Right renal pelvis (tissue), 4 donors: ENCODE measurements at places on chromosomes 3 and 15. TPM values are rescaled to one million over a fixed set of nuclear protein-coding genes. Genes with fewer than 3 reads are reported as not detected.

The OIP5 gene
- 10.4 TPM for polyA plus RNA-seq

The APBA2 gene
- 12.2 TPM for polyA plus RNA-seq

The PPARG gene
- 27.9 TPM for polyA plus RNA-seq

The CLDN16 gene
- polyA plus RNA-seq: 51.5 TPM

The SI gene
- polyA plus RNA-seq: not detected

The C3orf20 gene
- 0.09 TPM for polyA plus RNA-seq

The FOXB1 gene
- not detected for polyA plus RNA-seq

- no peak for DNase-seq
Observed at GRCh38 chr3:126311338-126311978, 45.8 kb downstream of the KLF15 start.

DNA sequence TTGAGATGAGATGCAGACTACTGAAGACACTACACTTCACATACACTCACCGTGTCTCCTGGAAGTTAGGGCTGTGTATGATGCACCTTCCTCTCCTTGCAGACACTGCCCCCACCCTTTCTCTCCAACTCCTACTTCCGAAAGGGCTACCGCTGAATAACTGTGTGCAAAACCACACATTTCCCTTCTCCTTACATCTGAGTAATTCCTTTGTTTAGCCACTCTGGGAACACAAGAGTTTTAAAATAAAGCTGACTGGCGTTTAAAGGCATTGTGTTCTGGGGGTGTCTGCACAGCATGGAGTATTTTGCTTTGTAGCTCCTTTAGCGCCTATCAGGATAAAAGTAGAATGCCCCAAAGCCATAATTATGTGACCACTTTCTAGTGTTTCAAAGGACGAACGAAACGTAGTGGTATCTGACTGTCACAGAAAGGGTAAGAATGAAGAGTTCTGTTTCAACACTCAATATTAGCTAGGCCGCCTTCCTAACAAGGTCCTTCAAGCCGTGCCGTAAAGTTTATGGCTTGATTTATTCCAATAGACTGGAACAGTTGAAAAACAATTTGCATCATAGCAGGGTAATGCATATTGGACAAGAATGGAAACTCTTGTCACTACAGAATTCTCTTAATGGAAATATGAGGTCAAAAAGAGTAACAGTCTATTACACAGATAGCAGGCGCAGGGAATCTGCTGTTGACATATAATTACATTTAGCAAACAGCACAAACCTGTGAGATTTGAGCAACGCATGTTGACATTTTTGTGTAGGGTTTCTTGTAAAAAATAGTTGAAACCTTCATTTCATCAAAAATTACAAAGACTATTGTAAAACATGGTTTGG lies 619.9 kb downstream of the FOXP1 start:
- DNase-seq: no peak

- no peak for DNase-seq
Observed at GRCh38 chr15:77607111-77607893, 25.4 kb downstream of the LINGO1 start.

DNA sequence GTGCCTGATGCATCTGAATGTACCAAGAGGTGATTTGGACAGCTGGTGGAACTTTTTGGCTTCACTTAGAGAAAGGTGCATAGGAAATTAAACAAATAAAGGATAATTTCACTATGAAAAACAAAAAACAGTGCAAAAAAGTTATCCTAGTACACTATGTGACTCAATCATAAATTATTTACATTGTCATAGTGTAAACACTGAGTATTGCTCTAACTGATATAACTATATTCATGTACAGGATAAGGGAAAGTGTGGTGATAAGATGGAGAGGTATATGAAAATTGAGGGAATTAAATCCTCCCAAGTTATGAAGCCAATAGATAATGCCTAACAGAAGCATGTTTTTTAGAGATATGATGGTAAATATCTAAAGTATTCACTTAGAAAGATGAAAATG lies 50.2 kb upstream of the CPNE4 start:
- no peak for DNase-seq

GRCh38 chr15:50542887-50543210 lies 3.6 kb downstream of the USP50 start:
- no peak for DNase-seq

DNA sequence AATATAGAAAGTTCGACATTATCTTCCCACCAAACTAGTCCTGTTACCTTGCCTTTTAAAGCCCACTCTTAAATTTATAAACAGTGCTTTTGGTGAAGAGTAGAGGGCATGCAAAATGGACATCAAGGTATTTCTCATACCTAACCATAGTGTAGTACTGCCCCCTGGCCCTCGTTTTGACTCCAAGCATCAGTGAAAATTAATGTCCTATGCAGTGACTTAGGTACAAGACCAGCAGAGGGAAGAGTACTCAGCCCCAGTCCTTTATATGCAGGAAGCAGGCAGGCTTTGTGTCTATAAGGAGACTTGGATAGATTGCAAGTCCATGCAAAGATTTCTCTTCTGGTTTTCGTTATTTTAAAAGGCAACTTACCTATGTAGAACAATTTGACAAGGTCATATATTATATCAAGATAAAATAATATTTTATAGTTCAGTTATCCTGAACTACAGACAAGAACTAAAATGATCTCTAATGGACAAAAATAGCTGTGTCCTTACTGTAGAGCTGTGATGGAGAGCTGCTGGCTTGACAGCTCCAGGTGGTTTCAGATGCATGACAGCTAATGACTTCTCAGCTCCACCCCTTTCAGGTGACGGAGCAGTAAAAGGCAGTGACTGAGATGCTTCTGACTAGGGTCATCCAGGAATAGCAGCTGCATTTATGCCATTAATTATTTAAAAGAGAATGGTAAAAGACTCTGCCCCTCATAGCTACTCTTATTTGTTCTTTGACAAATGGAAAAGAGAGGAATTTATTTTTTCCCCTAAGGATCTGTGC lies 646.1 kb downstream of the SQOR start:
- no peak for DNase-seq

GRCh38 chr3:136428167-136428566 lies 178.0 kb downstream of the PCCB start:
- no peak for DNase-seq
